H9 (cell line): ENCODE measurements at places on chromosomes 1 and 21. TPM values are rescaled to one million over a fixed set of nuclear protein-coding genes. Genes with fewer than 3 reads are reported as not detected.

- no peak for DNase-seq
- no peaks in the 10 kb centered on the region for H3K27me3 ChIP-seq
- no peaks in the 10 kb centered on the region for H3K4me1 ChIP-seq
- H3K27ac ChIP-seq: no peak overlapping the region
Observed at GRCh38 chr1:63448731-63449246, 74.2 kb downstream of the ITGB3BP start.

DNA sequence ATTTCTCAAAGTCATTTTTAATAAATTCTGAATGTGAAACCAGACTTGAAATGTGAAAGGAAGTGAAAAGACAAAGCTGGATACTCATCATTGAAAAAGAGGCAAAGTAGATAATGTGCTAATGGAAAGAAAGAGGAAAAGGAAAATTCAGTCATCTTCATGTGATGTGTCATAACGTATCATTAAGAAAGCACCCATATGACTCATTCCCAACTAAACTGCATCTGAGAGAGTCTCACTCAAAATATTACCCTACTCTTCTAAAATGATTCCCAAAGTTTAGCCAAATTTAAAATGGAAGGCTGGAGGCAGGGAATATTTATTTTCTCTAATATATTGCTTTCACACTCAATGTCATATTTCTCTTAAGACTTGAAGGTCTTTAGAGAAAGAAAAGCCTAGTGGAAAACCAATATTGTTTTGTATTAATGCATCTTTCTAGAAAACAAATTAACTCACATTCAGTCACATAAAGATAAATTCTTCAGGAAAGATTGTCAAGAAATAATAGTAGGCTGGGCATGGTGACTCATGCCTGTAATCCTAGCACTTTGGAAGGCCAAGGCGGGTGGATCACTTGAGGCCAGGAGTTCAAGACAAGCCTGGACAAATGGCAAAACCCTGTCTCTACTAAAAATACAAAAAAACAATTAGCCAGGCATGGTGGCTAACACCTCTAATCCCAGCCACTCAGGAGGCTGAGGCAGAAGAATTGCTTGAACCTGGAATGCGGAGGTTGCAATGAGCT, 129.9 kb downstream of the SLC30A10 start:
- no peak overlapping the region for H3K27ac ChIP-seq
- no peak overlapping the region for H3K4me3 ChIP-seq
- no peaks in the 10 kb centered on the region for H3K36me3 ChIP-seq

CSF1 gene
- total RNA-seq: 2.3 and 3.2 TPM in 2 replicates

- no peaks in the 10 kb centered on the region for H3K4me1 ChIP-seq
- H3K27ac ChIP-seq: no peak overlapping the region
- no peak overlapping the region for H3K4me3 ChIP-seq
- DNase-seq: no peak
- H3K36me3 ChIP-seq: no peaks in the 10 kb centered on the region
Observed at GRCh38 chr1:78334952-78335351, 155.8 kb upstream of the PTGFR start.

DNA sequence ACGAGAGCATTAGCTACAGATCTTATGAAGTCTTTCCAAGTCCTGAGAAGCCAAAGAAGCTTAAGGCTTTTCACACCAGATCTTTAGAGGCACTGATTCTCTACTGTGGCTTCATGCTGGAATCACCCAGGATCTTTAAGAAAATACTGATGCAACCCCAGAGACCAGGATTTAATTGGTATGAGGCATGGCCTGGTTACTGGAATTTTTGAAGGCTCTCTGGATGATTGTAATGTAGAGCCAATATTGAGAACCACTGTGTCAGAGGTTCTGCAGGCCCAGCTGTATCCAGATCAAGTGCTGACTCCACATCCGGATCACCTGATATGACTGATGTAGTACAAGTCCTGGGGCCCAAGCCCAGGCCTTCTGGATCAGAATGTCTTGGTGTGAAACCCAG, 105.7 kb downstream of the PLPPR5 start:
- no peaks in the 10 kb centered on the region for H3K36me3 ChIP-seq
- no peak overlapping the region for H3K4me3 ChIP-seq
- H3K27ac ChIP-seq: no peak overlapping the region
- no peak for DNase-seq

GRCh38 chr1:236280438-236281197, 1.1 kb downstream of the ERO1B start:
- H3K27ac ChIP-seq: no peak overlapping the region
- H3K36me3 ChIP-seq: peaks cover 5% of the 10 kb centered on the region; the same call in 1 of the 2 replicates
- H3K4me1 ChIP-seq: no peaks in the 10 kb centered on the region
- DNase-seq: peak; percentile 31

TCP10L gene
- total RNA-seq: 3.4 and 5.1 TPM in 2 replicates

DNA sequence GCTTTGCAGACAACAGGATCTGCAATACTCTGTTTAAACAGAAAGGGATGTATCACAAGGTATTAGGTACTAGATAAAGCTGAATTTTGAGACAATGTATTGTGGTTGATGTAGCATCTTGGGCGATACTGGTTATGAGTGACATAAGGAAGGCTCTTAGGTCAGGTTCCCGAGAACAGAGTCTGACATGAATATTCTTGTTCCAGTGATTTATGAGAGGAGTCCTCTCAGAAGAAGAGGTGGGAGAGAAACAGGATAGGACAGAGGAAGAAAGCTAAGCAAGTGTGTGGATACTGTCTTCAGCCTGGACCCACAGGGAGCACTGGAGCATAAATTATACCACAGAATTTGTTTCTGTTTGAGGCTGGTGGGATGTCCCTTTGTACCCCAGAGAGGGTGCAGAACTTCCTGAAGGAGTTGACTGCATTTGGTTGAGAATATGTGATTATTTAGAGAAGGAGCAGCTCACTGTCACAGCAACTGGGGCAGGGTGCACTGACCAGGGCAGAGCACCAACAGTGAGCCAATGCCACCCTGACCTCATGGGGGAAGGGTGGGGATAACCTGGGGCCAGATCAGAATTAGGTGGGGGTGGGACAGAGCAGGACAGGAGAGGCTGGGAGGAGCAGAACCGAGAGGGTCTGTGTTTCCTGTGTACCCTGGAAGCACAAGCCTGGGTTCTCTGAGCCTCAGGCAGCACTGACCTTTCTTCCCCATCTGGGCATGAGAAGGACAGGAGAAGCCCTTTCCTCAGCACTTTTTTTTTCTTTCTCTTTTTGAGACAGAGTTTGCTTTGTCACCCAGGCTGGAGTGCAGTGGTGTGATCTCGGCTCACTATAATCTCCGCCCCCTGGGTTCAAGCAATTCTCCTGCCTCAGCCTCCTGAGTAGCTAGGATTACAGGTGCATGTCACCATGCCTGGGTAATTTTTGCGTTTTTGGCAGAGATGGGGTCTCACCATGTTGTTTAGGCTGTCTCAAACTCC, 36.3 kb upstream of the SLC6A9 start:
- H3K4me1 ChIP-seq: no peaks in the 10 kb centered on the region
- DNase-seq: no peak
- H3K27me3 ChIP-seq: no peaks in the 10 kb centered on the region
- no peak overlapping the region for H3K27ac ChIP-seq
- H3K4me3 ChIP-seq: no peak overlapping the region

- H3K4me3 ChIP-seq: peak overlapping the region; percentile 60
- DNase-seq: peak; percentile 58
- H3K27ac ChIP-seq: no peak overlapping the region
- H3K27me3 ChIP-seq: no peaks in the 10 kb centered on the region; the same call in 1 of the 2 replicates
Observed at GRCh38 chr1:32361674-32362473, 411 bp downstream of the FAM229A start.

GRCh38 chr1:177065430-177065829, 99.1 kb downstream of the ASTN1 start:
- peaks cover 9% of the 10 kb centered on the region; the same call in 1 of the 2 replicates for H3K4me1 ChIP-seq
- H3K27ac ChIP-seq: no peak overlapping the region
- no peak for DNase-seq
- no peaks in the 10 kb centered on the region for H3K36me3 ChIP-seq

GRCh38 chr1:24999906-25000305, 69.8 kb upstream of the RUNX3 start:
- DNase-seq: no peak
- H3K36me3 ChIP-seq: no peaks in the 10 kb centered on the region
- H3K27me3 ChIP-seq: no peaks in the 10 kb centered on the region

- H3K4me3 ChIP-seq: no peak overlapping the region
- H3K36me3 ChIP-seq: no peaks in the 10 kb centered on the region; the same call in 2 of the 3 replicates
- peak; percentile 20 for DNase-seq
- no peak overlapping the region for H3K27ac ChIP-seq
- no peaks in the 10 kb centered on the region for H3K27me3 ChIP-seq
Observed at GRCh38 chr21:46082963-46083790, 14.7 kb upstream of the COL6A2 start.

GRCh38 chr21:25464275-25464674, 143.0 kb downstream of the MRPL39 start:
- no peak overlapping the region for H3K4me3 ChIP-seq
- no peak overlapping the region for H3K27ac ChIP-seq
- H3K27me3 ChIP-seq: no peaks in the 10 kb centered on the region
- H3K36me3 ChIP-seq: no peaks in the 10 kb centered on the region; the same call in 2 of the 3 replicates

- H3K27me3 ChIP-seq: no peaks in the 10 kb centered on the region
- H3K36me3 ChIP-seq: no peaks in the 10 kb centered on the region
- no peak overlapping the region for H3K27ac ChIP-seq
Observed at GRCh38 chr1:4512636-4513035, 141.8 kb upstream of the AJAP1 start.

PTGER3 gene
- total RNA-seq: 0.26 TPM in 2 replicates
